Cardiac ventricle fibroblast (primary cell): ENCODE measurements at places on chromosomes 2 and 18. TPM values are rescaled to one million over a fixed set of nuclear protein-coding genes. Genes with fewer than 3 reads are reported as not detected.

EPB41L3 gene
- total RNA-seq = 20.2 and 29.3 TPM in 2 replicates

CHST9 gene
- total RNA-seq = not detected in 2 replicates

PLA2R1 gene
- 17.7 and 20.8 TPM in 2 replicates for total RNA-seq

SH3RF3 gene
- 5.4 and 5.6 TPM in 2 replicates for total RNA-seq

BMPR2 gene
- total RNA-seq = 31.3 and 33.6 TPM in 2 replicates

REG3G gene
- total RNA-seq = not detected in 2 replicates

STPG4 gene
- 0.20 TPM in 1 of 2 replicates, not detected in the other for total RNA-seq

CXCR1 gene
- not detected in 2 replicates for total RNA-seq

GPR155 gene
- total RNA-seq = 1.5 and 2.5 TPM in 2 replicates

ELOA2 gene
- total RNA-seq = not detected in 2 replicates

TACR1 gene
- 0.44 and 0.93 TPM in 2 replicates for total RNA-seq

VIT gene
- 10.0 and 11.9 TPM in 2 replicates for total RNA-seq

ACMSD gene
- total RNA-seq = not detected in 2 replicates
